Activated naive CD4-positive, alpha-beta T cell (primary cell): ENCODE measurements at places on chromosomes 6 and 20.

- no peak for DNase-seq
Measured at GRCh38 chr6:31498748-31499147, 803 bp downstream of the MICB start.

DNA sequence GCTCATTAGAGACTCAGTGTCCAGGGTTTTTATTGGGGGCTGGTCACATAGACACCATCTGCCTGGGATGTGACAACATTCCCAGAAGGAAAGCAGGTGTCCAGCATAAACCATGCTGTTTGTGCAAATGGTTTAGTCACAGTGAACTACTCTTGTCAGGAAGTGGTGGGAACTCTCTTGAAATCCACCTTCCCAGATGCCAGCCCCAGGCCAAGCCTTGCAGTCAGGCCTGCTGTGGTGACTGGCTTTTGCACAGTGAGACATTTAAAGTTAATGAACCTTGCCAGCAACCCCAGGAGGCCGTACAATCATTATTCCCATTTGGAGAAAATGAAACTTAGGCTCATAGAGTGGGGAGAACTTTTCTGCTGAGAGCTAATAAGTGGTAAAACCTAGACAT lies 242.5 kb upstream of the KCNG1 start:
- no peak for DNase-seq

- no peak for DNase-seq
Measured at GRCh38 chr6:116471531-116471930, 10.4 kb downstream of the CALHM6 start.

- no peak for DNase-seq
Measured at GRCh38 chr20:52410731-52411234, 219.2 kb upstream of the ZFP64 start.

- no peak for DNase-seq
Measured at GRCh38 chr6:163354761-163355425, 59.6 kb upstream of the QKI start.

- DNase-seq = no peak
Measured at GRCh38 chr6:66735106-66735890, 1028.3 kb upstream of the EYS start.

GRCh38 chr6:10418862-10419748 lies 4.2 kb upstream of the TFAP2A start:
- no peak for DNase-seq

DNA sequence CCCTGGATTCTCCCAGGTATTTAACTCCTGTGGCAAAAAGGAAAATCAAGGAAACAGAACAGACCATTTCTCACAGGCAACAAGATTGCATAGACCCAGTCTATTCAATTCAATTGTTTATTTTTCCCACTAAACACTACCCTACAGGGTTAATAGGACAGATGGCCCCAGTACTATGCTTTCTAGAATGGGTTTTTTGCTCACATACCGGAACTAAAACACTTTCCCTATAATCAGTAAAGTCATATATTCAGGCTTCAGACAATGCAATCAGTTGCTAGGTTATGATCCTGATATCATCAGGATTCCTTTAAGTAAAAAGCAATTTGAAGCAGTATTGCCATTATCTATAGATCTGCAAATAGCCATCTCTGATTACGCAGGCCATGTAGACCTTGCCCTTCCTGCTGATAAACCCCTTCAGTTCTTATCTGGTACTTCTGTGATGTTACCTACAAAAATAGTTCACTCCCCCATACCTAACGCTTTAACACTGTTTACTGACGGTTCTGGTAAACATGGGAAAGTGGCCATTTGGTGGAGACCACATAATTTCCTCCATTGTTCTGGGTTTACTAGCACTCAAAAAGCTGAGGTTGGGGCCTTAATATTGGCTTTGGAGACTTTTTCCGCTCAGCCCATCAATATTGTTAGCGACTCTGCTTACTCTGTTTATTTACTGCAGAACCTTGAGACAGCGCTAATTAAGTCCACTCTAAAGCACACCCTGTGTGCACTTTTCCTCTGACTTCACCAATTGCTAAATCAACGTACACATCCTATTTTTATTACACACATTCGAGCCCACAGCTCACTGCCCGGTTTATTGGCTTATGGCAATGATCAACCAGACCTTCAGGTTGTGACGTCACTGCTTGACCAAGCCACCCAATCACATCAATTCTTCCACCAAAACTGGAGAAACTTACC lies 666.0 kb downstream of the PHF3 start:
- no peak for DNase-seq

- DNase-seq = no peak
Measured at GRCh38 chr6:40188931-40189330, 254.7 kb upstream of the MOCS1 start.

GRCh38 chr6:90103056-90103800 lies 193.4 kb downstream of the BACH2 start:
- DNase-seq = no peak

DNA sequence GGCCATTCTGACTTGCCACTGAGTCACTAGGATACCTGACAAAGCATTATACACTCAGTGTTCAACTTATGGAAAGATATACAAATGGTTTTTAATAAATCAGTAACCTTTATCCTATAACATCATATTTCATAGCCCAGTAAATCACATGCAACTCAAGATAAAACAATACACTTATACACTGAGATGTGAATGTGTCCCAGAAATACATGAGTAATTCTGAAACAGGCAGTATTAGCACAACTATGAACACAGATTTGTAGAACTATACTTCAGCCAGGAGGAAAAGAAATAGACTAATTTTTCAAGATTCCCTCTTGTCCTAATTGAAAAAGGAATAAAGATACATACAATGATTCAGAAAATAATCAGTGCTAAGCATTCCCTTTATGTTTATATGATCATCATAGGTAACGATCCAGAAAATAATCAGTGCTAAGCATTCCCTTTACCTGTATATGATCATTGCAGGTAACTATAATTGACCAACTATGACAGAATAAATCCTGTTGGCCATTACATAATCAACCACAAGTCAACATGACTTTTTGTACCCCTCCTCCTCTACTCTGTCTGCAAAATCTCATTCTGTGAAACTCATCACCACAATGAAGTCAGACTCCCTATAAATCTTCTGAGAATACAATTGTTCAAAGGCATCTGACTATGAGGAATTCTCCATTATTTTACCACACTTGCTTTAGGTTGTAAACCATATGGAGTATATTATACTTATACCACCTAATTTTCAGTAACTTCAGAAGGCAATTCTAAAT lies 30.3 kb downstream of the HACE1 start:
- DNase-seq = no peak

- DNase-seq = no peak
Measured at GRCh38 chr6:41208439-41209106, 7.6 kb upstream of the TREML2 start.

DNA sequence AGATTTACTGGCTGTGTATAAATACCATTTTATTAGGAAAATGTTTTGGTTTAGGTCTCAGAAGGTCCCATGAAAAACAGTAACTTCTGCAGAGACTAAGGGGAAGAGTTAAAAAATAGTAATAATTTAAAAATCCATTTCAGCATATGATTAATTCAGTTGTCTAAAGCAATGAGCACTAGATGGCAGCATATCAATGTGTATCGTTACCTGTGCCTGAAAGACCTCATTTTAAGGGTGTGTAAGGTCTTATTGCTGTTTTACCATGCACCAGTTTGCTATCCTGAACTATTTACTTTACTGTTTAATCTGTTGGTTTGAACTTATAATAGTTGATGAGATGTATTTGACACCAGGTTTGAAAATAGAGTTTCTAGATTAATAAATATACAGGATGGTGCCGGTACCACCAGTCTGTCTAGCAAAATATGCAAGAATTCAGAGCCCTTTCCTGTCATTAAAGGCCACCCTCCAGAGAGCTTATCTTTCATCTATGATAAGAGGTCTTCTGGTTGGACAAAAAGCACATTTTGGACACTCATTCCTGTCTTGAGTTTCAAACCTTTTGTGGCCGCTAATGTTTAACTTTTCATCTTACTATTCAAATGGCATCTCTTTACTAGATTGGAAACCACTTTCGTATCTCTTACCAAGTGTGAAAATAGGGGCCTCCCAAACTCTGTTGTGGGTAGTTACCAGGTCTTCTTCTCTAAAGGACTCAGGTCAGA lies 8.9 kb upstream of the AHI1 start:
- no peak for DNase-seq

DNA sequence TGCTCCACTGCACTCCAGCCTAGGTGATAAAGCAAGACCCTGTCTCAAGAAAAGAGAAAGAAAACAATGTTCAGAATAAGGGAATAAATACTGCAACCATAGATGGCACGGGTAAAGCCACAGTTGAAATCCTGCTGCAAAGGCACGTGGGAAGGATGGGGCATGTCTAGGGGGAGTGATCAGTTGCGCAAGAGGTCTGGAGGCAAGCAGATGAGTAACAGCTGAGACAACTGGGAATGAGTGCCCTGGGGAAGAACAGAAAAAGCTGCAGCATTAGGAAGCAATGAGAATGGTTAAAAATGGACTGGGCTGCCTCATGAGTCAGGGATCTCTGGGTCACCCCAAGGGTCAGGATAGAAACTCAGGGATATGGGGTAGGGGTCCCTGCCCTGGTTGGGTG lies 96.3 kb downstream of the GMPR start:
- no peak for DNase-seq

DNA sequence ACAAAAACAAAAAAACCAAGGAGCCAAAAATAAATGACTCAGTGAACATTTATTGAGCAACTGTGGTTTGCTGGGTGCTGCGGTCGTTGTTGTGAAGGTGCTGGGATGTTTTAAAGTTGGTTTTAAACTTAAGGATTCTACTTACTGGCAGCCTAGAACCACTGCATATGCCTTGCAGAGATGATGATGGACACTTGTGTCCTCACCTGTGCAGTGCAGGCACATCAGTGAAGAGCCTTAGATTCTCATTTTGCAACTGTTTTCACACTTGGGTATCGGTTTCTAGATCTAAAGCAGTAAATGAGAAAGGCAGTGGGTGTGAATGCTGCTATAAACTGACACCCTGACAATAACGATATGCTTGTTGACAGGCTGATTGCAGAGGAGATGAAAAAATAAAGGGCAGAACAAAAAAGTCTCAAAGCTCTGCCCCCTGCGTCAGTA lies 68.8 kb downstream of the UTRN start:
- no peak for DNase-seq

GRCh38 chr6:169803816-169804340 lies 52.5 kb downstream of the ERMARD start:
- DNase-seq = no peak

DNA sequence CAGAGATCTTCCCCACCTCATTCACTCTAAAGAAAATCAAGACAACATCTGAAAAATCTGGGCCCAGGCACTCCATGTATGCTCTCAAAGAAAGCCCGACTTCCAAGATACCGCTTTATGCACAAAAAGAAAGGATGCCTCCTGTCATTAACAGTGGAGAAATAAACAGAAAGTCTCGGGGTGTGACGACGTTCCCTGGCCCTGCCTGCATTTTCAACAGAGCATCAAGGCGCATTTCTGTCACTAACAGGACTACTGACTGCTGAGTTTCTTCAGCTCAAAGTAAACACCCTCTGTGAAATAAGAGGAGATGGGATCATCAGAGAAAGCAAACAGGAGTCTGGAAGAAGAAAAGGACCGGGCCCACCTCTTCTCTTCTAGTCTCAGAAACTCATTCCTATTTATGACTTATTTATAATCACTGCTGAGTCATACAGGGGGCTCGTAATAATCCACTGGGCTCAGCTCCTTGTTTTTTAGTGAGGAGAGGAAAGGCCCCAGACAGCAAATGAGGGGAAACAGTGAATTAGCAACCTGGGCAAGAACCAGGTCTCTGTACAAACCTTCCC lies 99.7 kb downstream of the ZMYND8 start:
- DNase-seq = no peak
